ENCODE measurements at places on chromosomes 1 and 21.

DNA sequence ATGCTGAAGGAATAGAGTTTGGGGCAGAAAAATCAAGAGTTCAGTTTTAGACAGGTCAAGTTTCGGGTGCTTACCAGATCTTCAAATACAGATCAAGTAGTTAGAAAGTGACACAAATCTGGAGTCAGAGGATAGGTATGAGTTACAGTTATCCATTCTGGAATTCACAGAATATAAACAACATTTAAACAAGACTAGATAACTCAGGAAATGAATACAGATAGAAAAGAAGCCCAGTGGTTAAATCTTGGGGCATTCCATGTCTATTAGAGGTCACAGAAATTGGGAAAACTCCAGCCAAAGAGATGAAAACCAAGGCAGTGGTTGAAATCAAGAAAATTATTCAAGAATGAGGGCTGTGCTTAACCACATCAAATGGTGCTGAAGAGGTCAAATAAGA lies 187.0 kb upstream of the HP1BP3 start:
- DNase-seq = no peak

- DNase-seq = no peak
Observed at GRCh38 chr1:37660664-37661063, 26.0 kb upstream of the RSPO1 start.

- DNase-seq = no peak
Observed at GRCh38 chr1:36359911-36360550, 25.7 kb downstream of the STK40 start.

- no peak for DNase-seq
Observed at GRCh38 chr1:62212411-62212810, 17.8 kb downstream of the L1TD1 start.

DNA sequence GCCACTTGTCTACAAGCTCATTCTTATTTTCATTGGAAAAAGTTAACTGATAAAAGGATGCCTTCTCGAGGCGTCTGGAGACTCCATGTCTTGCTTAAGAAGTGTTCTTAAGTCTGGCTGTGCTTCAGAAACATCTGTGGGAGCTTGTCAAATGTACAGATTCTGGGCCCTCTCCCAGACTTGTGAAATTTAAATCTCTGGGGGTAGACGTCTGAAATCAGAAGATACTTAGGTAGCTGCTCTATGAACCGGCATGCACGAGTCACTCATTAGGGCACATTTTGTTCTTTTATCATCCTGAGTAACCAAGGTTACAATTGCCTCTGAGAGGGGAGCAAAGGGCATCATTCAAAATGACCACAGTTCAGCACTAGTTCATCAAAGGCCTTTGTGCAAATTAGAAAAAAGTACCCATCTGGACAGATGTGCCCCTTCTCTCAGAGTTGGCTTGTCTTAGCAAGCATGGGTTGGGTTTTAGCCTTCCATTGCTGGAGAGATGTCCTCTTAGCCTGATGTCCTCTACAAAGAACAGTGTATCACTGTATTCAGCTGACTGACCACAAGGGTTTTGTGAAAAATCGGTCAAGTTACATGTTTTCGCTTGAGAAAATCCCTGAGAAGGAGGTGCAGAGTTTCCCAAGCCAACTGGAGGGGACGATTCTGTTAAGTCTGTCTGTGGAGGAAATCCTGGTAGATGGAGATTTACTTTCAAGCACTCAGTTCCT lies 156.9 kb downstream of the ASTN1 start:
- no peak for DNase-seq

GRCh38 chr1:61310538-61310937 lies 228.2 kb downstream of the NFIA start:
- no peak for DNase-seq

GRCh38 chr1:185355947-185356346 lies 38.9 kb upstream of the IVNS1ABP start:
- no peak for DNase-seq

DNA sequence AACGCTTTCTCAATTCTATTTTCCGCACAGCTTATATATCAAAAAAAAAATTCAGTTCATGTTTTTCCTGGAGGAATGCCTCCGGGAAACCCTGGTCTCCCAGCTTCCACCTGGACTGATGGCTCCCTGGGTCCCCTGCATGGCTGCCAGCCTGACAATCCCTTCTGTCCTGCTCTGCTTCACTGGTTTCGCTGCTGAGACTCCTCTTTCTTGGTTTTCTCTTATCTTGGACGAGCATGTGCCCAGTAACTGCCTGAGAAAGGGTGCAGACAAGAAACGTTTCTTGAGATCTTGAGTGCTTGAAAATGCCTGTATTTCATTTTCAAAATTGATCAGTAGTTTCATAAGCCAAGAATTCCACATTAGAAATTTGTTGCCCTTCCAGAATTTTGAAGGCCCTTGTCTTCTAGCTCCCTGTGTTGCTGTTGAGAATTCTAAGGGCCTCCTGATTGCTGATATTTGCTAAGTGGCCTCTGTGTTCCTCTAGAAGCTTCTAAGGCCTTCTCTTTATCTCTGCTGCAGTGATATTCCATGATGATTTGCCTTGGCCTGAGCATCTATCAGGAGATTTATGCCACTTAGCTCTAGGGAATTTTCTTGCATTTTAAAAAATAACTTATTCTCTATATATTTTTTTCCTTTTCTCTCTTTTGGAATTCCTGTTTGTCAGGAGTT lies 44.7 kb downstream of the ETS2 start:
- DNase-seq = no peak

- no peak for DNase-seq
Observed at GRCh38 chr1:69898403-69898947, 306.9 kb downstream of the LRRC40 start.

DNA sequence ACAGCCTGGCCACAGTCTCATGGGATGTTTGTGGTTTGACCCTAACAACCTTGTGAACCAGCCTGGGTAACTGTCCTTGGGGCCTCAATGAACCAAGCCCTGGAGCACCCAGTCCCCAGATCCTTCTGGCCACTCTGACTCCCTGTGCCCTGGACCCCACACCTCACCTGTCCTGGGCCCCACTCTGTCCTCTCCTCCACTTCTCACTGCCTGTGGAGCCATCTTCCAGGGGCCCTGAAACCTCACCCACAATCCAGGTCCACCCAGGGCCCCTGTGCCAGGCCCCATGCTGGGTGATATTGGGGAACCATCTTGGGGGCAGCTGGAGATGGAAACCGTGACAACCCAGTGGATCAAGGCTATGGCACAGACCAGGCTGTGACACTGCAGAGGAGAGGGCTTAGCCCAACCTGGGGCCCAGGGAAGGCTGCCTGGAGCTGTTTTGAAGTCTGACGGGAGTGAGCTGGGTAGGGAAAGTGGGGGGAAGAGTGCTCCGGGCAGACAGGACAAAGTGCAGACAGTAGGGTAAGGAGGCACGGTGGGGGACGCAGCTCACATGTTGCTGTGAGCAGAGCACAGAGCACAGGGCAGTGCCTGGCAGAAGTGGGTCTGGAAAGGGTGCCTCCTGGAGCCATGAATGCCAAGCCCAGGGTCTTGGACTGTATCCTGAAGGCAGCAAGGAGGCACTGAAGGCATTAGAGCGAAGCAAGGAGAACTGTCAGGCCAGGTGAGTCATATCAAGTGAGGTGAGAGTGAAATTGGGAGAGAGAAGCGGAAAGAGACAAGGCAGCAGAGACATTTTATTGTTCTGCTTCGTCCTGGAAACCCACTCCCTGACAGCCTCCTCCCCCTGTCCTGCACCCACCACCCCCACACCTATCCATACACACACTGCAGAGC lies 12.1 kb upstream of the LRP8 start:
- DNase-seq = no peak

GRCh38 chr1:176469450-176470010 lies 6.6 kb downstream of the PAPPA2 start:
- no peak for DNase-seq

Measured in AML-193 (cell line).